Esophagus squamous epithelium (tissue), 5 donors: ENCODE measurements at places on chromosomes 16 and 17.

DNA sequence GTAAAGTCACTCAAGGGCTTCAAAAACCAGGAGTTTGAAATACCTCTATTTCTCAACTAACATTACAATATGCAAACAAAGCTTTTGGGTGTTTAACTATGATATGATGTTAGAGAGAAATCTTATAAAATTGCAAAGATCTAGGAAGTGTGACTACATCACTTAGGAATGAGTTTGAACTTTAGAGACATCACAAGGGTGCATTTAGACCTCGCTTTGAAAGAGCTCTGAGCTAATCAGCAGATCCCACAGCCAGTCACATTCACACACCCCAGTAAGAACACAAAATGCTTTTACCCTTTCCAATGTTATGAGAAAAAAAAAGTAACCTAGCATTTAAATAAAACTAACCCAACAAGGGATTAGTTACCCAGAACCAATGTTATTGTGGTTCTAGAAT, 45.2 kb downstream of the HYDIN start:
- no peak for DNase-seq

- DNase-seq, result no peak
Observed at GRCh38 chr17:76793775-76794174, 55.9 kb downstream of the MFSD11 start.

GRCh38 chr17:30414486-30414885, 35.8 kb downstream of the CPD start:
- DNase-seq, result no peak

DNA sequence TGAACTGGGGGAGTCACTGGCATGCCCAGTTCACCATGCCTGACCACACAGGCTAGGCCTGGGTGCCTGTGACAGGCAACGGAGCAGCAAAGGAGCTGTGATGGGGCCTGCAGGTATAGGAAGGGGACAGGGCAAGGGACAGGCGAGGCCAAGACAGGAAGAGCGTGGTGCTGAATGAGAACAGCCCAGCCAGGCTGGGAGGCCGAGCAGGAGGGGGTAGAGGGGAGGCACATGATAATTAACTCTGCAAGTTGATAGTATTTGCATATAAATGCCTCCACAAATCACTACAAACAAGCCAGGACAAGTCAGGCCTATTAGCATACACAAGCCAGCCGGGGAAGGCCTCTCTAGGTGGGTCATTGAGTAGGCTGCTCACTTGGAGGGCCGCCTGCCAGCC, 7.8 kb downstream of the ZFHX3 start:
- DNase-seq, result no peak

DNA sequence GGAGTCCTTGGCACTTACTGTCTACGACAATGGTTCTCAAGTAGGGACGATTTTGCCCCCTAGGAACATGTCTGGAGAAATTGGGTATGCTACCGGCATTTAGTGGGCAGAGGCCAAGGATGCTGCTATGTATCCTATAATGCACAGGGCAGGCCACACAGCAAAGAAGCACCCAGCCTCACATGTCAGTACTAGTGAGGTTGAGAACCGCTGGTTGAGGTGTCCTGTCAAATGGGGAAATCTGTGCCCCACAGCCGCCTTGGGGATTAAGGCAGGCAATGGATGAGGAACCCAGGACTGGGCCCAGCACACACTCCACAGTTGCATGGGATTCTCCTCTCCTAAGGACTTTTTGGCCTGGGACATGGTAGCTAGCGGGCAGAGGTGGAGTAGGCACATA, 86.7 kb upstream of the TOB1 start:
- no peak for DNase-seq

DNA sequence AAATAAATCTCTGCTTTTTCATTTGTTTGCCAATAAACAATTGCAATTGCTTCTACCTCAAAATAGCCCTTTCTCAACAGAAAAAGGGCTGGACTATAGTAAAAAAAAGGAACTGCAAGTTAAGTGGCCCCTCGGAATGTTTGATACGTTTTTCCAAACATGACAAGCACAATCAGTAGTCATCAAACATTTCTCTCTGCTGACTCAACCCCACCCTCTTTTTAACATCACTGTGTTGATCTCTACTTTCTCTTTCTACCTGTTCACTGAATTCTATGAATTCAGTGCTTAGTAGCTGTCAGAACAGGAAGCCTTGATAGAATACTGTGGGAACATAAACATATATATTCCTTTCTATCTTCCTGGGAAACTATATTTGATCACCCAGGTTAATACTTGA, 116.5 kb upstream of the AXIN2 start:
- DNase-seq, result no peak

DNA sequence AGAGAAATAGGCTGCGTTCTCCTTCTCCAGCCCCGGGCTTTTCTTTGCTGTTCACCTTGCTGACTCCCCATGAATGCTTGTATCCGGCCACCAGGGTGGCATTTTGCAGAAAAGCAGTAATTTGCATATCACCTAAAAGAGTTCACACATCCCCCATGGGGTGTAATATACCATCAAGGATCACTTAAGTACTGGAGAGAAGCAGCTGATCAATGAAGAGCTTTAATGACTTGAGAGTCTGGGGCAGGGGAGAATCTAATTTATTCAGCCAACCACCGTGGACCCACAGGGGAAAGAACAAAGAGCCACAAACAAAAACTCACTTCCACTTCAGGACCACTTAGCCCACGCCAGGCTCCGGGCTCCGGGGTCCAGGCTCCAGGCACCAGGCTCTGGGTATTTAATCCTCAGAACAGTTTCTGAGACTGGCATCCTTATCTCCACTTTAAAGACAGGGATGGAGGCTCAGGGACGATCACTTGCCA, 33.9 kb upstream of the SEC14L1 start:
- no peak for DNase-seq

GRCh38 chr16:64092271-64092670, 1029.6 kb downstream of the CDH11 start:
- DNase-seq, result no peak

GRCh38 chr17:56076980-56077379, 76.3 kb upstream of the ANKFN1 start:
- DNase-seq, result no peak

DNA sequence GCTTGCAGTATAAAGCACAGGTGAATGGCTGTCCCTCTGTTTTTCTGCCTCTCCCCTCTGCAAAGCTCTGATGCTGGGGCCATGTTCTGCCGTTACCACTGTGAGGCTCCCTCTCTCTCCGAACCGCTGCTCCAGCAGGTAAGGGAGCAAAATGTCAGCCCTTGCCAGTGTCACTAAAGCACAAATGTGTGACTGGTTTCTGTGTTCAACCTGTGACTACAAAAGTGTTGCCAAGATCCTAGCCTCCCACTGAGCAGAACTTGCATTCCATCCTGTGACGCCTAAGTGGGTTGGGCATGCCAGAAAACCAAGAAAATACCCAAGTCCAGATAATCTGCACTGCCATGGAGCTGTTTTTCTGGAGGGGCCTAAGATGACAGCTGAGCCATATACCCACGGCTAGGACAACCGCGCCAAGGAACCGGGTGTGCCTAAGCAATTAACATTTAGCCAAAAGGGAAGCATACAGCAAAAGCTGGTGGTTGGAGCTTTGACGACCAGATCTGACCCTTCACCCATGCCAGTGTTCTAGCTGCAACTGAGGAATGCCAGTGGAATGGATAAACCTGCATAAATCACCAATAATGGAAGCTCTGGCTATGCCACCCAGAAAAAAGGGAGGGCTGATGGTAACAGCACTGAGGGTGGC, 35.0 kb downstream of the PSME3IP1 start:
- DNase-seq, result no peak

DNA sequence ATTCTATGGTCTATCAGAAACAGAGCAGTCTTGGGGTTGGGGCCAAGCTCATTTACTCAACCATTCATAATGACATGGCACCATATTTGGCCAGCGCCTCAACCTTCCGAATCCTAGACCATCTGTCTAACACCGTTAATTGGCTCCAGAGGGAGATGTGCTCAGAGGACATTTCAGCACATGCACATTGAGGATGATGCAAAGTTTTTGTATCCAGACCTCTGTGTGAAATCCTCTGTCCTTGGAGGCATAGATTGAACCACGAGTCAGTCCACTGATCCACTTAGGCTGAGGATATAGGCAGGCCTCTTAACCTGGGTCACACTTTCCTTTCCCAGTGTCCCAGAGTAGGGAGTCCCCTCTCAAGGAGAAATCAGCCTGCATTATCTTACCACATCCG, 85.5 kb downstream of the SHISA6 start:
- no peak for DNase-seq

DNA sequence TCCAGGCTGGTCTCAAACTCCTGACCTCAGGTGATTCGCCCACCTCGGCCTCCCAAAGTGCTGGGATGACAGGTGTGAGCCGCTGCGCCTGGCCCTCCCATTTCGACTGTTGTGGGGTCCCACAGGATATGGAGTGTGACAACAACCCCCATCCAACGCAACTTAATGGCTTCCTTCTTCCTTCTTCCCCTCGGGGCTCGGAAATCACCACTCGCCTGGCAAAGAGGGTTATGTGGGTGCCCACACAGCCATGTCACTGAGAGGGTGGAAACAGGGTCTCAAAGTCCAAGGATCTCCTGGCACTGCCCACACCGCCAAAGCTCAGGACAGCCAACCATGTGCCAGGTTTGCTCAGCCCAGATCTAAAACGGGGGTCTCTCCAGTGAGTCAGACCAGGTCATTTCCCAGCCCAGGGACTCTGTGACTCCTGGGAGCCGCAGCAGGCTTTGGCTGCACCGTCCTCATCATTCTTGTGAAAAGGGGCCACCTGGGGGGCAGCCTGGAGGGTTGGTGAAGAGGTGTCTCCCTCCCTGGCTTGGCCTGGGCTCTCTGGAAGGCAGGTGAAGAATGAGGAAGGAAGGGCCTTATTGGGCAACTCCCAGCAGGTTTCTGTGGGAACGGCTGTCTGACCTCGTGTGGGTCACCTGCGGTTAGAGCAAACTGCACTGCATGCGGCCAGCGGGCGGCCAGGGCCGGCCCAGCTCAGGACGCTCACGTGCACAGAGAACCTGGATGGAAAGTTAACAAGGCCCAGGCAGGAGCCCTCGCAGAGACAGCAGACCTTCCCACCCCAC, 25.3 kb upstream of the LITAF start:
- DNase-seq, result no peak

GRCh38 chr16:57624806-57625500, 3.5 kb upstream of the ADGRG1 start:
- DNase-seq, result no peak

DNA sequence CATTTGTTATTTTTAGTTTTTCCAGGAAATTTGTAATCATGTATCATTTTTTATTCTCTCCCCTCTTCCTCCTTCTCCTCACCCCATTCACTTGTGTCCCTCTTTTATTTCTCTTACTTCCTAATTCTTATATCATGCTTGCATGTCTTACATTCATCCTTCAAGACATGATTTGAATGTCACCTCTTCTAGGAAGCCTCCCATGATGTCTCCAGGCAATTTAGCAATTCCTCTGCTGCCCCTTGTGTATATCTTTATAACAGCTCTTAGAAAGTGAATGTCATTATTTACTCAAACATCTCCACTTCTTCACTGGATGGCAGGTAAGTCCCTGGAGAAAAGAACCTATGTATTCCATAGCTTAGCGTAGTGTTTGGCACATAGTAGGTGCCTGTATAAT, 7.8 kb downstream of the HNF1B start:
- no peak for DNase-seq

GRCh38 chr16:82995924-82996441, 369.2 kb downstream of the CDH13 start:
- no peak for DNase-seq

DNA sequence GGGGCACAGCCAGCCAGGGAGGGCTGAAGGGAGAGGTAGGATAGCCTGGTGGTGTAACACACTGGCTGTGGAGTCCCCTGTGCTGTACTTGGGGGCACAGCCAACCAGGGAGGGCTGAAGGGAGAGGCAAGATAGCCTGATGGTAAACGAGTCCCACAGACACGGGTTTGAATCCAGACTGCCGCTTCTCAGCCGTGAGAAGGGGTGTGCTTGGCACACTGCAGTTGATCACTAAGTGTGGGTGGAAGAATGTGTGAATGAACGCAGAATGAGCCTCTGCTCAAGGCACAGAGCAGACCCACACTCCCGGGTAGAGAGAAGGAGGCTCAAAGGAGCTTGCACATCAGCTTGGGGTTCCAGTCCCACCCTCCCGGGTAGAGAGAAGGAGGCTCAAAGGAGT, 71.4 kb downstream of the TIMM22 start:
- DNase-seq, result no peak

- DNase-seq, result no peak
Observed at GRCh38 chr16:28975158-28975599, 601 bp downstream of the SPNS1 start.

DNA sequence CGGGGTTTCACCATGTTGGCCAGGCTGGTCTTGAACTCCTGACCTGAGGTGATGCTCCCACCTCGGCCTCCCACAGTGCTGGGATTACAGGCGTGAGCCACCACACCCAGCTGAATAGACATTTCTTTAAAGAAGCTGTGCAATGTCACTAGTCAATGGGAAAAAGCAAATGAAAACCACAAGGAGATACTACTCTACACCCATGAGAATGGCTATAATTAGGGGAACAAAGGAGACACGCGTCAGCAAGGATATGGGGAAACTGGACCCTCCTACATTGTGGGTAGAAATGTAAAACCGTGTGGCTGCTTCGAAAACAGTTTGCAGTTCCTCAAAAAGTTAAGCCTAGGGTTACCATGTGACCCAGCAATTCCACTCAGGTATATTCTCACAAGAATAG, 103.4 kb downstream of the VPS53 start:
- no peak for DNase-seq

DNA sequence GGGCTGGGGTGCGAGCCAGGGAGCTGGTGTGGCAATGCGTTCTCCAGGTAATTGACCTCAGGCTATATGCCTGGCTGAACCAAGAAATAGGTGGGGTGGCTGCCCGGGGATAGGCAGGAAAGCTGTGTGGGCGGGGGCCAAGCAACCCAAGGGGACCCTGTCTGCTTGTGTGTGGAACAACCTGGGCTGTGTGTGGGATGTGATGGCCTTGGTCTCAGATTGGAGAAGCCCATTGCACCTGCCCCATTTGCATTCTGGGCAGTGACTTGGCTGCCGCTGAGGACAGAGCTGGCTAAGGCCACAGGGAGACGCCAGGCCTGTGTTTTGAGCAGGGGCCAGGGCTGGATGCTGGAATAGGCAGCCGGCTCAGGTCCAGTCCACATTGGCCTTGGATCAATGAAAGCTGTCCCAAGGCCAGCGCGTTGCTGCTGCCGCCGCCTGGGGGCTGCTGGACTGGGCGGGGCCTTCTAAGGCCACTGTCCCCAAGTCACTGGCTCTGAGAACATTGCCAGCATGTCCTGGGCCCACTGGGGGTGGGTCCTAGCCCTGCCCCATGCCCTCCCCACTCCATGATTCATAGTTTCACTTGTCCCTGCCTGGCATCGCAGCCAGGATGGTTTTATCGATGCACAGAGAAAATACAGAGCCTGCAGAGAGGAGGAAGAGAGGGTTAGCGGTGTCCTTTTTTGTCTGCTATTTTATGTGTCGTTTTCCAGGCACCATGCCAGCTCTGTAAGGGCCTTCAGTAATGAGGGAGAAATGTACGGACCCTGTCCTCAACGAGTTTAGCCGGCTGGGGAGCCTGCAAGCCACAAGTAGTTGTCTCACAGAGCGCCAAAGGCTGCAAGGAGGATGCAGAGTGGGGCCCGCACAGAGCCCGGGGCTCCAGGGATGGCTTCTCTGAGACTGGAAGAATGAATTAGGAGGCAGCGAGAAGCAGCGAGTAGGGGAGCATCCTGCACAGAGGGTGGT, 43.9 kb downstream of the NKD1 start:
- no peak for DNase-seq

GRCh38 chr16:80985611-80986010, 21.1 kb downstream of the CMC2 start:
- no peak for DNase-seq

GRCh38 chr17:80696456-80696855, 151.8 kb downstream of the RPTOR start:
- DNase-seq, result no peak

- DNase-seq, result no peak
Observed at GRCh38 chr16:72621651-72622050, 426.3 kb downstream of the ZFHX3 start.

- no peak for DNase-seq
Observed at GRCh38 chr17:59619035-59619297, 729 bp upstream of the CLTC start.
